ENCODE measurements at places on chromosomes 16 and 17. TPM values are rescaled to one million over a fixed set of nuclear protein-coding genes. Genes with fewer than 3 reads are reported as not detected.

Gene GPR139
- not detected for total RNA-seq

Gene BCL6B
- total RNA-seq, result 2.0 TPM

- H3K4me1 ChIP-seq, result peaks cover 11% of the 10 kb centered on the region
- no peaks in the 10 kb centered on the region for H3K36me3 ChIP-seq
- no peak overlapping the region for H3K27ac ChIP-seq
- DNase-seq, result no peak
These were observed 6.1 kb downstream of the GAST start for GRCh38 chr17:41718287-41718645.

DNA sequence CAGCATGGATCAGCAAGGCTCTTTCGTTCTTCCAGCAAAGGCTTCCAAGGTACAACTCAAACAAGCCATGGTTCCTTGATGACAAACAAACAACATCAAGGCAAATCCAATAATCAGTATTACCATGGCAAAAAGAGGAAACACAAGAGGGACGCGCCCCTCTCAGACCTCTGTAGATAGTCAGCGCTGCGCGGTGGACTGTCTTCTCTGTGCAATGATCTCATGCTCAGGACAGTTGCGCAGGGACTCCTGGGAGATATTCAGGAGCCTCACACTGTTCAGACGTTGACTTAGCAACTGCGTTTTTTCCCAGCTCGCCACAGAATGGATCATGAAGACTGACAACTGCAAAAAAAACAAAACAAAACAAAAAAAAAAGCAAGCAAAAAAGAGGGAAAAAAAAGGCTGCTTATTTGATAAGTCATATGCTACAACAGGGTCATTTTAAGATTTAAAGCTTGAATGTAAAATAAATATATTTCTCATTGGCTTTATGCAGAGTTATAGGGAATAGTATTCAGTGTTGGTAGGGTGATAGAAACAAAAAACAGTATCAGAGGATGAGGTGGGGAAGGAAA, 37.1 kb upstream of the ADCY7 start:
- H3K36me3 ChIP-seq, result peaks cover 21% of the 10 kb centered on the region
- no peak for DNase-seq
- peaks cover 9% of the 10 kb centered on the region for H3K4me1 ChIP-seq
- no peak overlapping the region for H3K4me3 ChIP-seq
- H3K27ac ChIP-seq, result peak overlapping the region; percentile 62

GRCh38 chr17:50380369-50381259, 7.6 kb downstream of the EME1 start:
- H3K4me3 ChIP-seq, result no peak overlapping the region
- H3K27me3 ChIP-seq, result no peaks in the 10 kb centered on the region
- H3K36me3 ChIP-seq, result peaks cover 30% of the 10 kb centered on the region
